ENCODE measurements at places on chromosomes 16 and 17. TPM values are rescaled to one million over a fixed set of nuclear protein-coding genes. Genes with fewer than 3 reads are reported as not detected.

Gene VWA3A
- 0.64 TPM for total RNA-seq

Gene GUCY2D
- total RNA-seq: not detected

Gene RRAD
- 0.19 TPM for total RNA-seq

Gene BICDL2
- total RNA-seq: not detected

Data from A673 (cell line).